ENCODE measurements at places on chromosomes 7 and 10.

DNA sequence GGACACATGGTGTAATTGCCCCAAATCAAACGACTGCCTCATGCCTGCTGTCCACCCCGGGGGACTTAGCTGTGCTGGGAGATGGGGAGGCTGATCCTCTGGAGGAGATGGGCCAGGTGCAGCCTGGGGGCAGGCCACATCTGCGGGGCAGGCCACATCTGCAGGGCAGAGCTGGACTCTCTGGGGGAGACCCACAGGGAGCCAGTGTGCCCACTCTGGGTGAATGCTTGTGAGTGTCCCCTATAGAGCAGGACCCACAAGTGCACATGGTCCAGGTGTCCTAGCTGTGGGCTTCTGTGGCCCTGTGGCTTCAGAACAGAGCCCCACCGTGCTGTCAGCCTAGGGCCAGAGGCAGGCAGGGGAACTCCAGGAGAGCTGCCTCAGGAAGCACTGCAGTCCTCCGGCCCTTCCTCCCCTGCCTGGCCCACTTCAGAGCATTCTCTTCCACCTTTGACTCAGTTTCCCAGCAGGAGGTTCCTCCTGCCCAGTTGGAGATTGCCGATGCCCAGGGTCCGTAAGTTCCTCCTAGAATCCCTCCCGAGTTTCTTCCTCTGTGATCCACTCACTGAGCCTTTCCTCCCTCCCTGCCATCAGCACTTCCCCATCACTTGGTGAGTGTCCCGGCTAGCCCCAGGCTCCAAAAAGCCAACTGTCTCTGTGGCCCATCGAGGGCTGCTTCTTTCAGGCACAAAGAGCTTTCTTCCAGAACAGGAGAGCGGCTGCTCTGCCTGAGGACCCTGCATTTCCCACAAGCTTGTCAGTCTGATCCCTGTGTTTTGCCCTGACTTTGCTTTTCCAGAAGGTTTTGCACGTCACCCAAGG, 50.3 kb downstream of the ADCYAP1R1 start:
- no peak for DNase-seq

- no peak for DNase-seq
These were observed 112.8 kb upstream of the AHR start for GRCh38 chr7:17185690-17186070.

DNA sequence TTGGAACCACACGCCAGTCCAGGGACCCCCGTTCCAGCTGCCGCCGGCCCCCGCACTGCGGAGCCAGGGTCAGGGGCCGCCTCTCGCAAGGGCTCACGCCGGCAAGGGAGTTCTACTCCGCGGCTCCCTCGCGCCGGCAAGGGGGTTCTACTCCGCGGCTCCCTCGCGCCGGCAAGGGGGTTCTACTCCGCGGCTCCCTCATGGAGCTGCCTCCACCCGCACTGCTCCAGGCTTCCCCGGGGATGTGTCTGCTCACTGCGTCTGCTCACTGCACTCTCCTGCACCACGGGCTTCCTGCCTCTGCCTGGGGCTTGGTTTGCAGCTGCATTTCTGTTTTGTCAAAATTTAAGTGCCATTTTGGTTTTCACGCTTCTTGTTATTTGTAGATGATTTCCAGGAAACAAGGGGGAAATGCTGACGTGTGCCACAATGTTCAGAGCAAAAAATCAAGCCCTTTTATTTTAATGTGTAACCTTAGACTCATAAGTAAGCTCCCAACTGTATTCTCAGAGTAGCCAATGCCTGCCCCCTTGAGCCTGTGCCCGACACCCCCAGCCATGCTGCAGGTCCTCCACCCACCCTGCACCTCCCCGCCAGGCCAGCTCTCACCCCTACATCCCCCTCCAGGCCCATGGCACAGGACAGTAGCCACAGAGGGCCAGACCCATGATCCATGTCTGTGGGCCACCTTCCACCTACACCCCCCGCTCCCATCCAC, 246.2 kb downstream of the MAD1L1 start:
- DNase-seq, result no peak

DNA sequence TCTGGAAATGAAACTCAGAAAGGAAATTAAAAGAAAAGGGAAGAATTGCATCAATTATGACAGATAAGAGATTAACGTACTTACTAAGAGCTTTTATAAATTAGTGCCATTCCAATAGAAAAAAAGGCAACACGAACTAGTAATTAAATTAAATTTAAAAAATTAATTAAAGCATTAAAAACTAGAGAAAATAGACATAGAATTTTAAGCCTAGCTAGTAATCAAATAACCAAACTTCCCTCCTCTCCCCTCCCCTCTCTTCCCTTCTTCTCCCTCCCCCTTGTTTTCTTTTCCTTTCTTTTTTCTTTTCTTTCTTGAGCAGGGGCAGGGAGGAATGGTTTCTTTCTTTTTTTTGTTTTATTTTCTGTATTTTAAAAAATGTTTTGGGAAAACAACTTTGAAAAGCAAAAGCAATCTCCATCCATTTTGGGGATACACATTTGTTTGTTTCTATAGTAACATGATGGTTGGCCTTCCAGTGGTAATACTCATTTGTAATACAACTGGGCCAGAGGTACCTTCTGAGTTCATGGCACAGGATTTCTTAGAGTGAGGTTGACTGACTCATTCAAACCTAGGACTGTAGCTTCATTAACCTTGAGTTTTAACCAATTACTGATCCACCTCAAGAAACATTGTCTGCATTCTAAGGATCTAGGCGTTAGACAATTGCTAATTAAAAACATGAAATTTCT, 132.6 kb downstream of the ST7 start:
- no peak for DNase-seq

GRCh38 chr7:7913504-7913903, 55.1 kb upstream of the GLCCI1 start:
- no peak for DNase-seq

DNA sequence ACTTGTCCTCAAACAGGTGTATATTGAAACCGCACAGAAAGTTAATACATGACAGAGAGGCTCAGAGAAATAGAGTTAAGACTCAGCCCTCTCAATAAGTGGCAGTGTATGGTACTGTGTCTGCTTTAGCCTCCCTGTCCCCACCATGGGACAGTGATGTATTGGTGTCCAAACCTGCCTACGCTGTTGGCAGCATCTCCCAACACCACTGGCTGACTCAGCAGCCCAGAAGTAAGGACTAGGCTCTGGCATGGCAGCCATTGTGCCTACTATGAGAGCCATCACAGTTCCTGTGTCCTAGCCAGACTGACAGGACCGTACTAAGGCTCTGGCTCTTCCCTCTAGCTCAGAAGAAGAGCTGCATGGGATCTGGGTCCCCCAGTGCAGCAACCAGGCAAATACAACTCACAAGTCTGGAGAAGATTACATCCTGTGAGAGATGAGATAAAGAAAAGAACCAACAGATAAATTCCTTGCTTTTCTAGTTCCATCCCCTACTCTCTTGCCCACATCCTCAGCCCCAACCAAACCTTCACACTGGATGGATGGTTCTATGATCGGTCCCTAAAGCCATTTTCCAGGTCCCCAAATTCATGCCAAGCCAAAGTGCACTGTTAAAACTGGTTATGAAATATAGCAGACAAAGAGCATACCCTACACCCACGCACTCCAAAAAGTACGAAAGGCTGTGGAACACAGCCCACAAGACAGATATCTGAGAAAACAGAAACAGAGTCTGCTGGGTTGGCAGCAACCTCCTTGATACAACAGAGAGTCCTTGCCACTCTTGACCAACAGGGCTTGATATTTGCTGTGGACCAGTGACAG, 44.1 kb upstream of the DMTF1 start:
- DNase-seq, result no peak

DNA sequence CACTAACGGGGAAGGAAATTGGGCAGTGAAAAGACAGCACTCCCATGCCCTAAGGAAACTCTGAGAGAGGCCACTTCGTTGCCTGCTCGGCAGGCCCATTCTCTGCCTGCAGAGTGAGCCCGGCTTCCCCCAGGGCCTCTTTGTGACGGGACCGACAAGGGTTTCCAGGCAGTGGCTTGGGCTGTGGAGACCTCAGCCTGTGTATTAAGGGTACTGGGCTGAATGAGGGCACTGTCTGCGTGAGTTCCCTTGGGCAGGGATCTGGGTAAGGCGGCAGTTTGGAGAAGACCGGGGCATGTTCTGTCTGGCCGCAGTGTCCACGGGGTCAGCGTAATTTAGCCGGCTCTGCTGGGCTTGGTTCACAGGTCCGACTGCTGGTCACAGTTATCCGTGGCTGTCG, 237.2 kb downstream of the MGMT start:
- DNase-seq, result no peak

- DNase-seq, result no peak
These were observed 72.8 kb upstream of the MTPN start for GRCh38 chr7:136049818-136050461.

GRCh38 chr10:95832216-95833041, 75.3 kb upstream of the CC2D2B start:
- no peak for DNase-seq

GRCh38 chr10:49272251-49273081, 26.5 kb upstream of the C10orf71 start:
- no peak for DNase-seq

DNA sequence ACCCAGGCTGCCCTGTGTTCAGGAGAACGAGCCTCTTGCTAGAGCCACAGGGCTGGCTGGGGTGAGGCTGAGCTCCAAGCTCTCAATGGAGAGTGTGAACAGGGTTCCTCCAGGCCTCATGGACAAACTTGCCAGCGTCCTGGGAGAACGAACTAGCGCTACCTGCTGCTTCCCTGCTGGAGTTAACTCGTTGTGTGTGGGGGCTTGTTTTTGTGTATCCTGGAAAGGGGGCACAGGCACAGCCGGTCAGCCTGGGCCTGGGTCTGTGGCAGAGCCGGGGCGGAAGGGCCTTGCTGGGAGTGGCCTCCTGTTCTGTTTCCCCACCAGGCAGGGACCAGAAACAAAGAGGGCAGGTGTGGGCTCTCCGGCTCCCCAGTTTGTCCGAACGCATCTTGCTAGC, 259.2 kb downstream of the DNAJB6 start:
- DNase-seq, result no peak

- DNase-seq, result no peak
These were observed 5.8 kb downstream of the TAF5 start for GRCh38 chr10:103373544-103373943.

- no peak for DNase-seq
These were observed 11.0 kb upstream of the ZNF107 start for GRCh38 chr7:64654796-64655548.

- DNase-seq, result no peak
These were observed 52.8 kb upstream of the ANTXRL start for GRCh38 chr10:46234026-46234425.

Measured in hypothalamus (tissue), 51 donors.